Mesothelial cell of epicardium (in vitro differentiated cells): ENCODE measurements at places on chromosomes 11 and 22.

- no peak for DNase-seq
- H3K27ac ChIP-seq, result peak overlapping the region; percentile 81
- no peak overlapping the region for H3K4me3 ChIP-seq
- no peaks in the 10 kb centered on the region for H3K27me3 ChIP-seq
- H3K36me3 ChIP-seq, result no peaks in the 10 kb centered on the region
Measured at GRCh38 chr11:7600205-7600775, 73.0 kb downstream of the CYB5R2 start.

DNA sequence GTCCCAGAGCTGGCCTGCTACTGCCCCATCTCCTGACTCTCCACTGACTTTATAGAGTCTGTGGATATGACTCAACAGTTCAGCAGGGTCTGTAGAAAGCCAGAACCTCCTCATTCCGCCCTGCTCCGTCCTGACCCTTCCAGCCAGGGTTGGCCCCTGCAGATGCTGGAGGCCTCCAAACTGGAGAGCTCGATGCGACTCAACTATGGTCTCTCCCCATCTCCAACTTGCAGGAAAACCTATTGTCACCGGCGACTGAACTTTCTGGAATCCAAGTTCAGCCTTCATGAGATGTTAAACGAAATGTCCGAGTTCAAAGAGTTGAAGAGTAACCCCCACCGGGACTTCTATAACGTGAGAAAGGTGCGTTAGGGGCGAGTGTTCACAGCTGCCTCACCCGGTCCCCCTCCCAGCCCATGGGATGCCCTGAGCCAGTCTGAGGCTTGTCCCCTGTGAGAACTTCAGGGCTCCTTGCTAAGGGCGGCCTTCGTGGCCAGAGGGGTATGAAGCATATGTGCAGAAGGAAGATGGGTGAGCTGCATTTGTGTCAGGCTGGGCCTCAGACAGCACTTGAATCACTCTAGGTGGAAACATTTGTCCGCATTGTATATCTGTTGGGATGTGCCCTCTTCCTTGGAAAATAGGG lies 32.1 kb downstream of the AMPD3 start:
- peak; percentile 24 for DNase-seq
- H3K4me3 ChIP-seq, result no peak overlapping the region
- no peak overlapping the region for H3K27ac ChIP-seq
- peaks cover 2% of the 10 kb centered on the region for H3K36me3 ChIP-seq
- no peaks in the 10 kb centered on the region for H3K4me1 ChIP-seq

GRCh38 chr11:76701294-76702040 lies 30.9 kb upstream of the LRRC32 start:
- H3K27me3 ChIP-seq, result no peaks in the 10 kb centered on the region
- no peak for DNase-seq
- no peak overlapping the region for H3K4me3 ChIP-seq
- peak overlapping the region; percentile 84 for H3K27ac ChIP-seq
- H3K36me3 ChIP-seq, result no peaks in the 10 kb centered on the region

DNA sequence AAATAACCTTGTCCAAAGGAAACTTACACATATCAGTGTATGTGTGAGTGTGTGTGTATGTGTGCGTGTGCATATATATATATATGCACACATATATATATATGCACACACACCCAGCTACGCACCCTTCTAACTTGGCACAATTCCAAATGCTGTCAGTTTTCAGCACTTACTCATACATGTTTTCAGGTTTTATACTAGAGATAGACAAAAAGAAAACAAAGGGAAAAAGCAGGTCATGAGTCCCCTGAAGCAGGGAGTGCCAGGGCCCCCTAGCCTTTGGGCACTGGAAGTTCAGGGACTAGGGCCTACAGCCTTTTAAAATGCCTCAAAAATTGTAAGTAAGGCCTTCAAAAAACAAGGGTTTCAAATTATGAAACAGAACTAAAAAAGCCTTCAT lies 265.4 kb downstream of the CADM1 start:
- no peak overlapping the region for H3K4me3 ChIP-seq
- H3K27me3 ChIP-seq, result no peaks in the 10 kb centered on the region
- peaks cover 55% of the 10 kb centered on the region for H3K4me1 ChIP-seq
- no peak overlapping the region for H3K27ac ChIP-seq
- H3K36me3 ChIP-seq, result no peaks in the 10 kb centered on the region

GRCh38 chr11:26730414-26731083 lies 8.7 kb upstream of the SLC5A12 start:
- DNase-seq, result no peak
- H3K36me3 ChIP-seq, result no peaks in the 10 kb centered on the region
- no peak overlapping the region for H3K4me3 ChIP-seq
- H3K27ac ChIP-seq, result no peak overlapping the region

DNA sequence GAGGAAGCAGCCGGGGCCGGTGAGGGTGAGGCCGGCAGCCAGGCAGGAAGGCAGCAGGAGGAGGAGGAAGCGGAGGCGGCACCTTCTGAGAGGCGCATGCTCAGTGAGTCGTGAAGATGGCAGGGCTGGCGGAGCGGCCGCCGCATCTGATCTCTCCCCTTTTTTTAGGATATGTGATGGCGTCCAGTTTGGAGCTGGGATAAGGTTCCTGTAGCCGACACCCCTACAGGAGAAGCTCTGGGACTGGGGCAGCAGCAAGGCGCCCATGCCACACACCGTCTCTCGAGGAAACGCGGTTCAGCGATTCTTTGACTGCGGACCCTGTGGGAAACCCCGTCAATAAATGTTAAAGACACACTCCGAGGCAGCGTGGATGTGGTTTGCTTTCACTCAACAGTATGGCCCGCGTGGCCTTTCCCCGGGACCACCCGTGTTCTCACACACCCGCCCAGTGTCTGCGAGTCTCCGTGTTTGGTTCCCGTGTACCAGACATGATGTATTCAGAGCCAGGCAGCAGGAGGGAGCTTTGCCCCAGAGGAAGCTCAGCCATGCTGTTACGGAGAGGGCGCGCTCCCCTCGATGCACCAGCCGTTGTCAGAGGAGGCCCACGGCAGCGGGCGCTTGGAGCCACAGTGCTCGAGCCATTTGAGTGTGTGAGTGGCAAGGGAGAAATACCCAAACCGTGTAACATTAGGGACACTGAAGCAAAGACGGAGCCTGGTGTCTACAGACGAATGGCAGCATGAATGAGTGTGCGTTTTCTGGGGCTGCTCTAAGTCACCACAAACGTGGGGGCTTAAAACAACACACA lies 27.7 kb upstream of the PARVB start:
- peaks cover 7% of the 10 kb centered on the region for H3K4me1 ChIP-seq
- H3K4me3 ChIP-seq, result no peak overlapping the region
- H3K27ac ChIP-seq, result no peak overlapping the region
- peaks cover 47% of the 10 kb centered on the region for H3K36me3 ChIP-seq

- H3K27ac ChIP-seq, result peak overlapping the region; percentile 85
- H3K4me1 ChIP-seq, result peaks cover 32% of the 10 kb centered on the region
- no peaks in the 10 kb centered on the region for H3K27me3 ChIP-seq
- peaks cover 7% of the 10 kb centered on the region for H3K36me3 ChIP-seq
Measured at GRCh38 chr11:117230999-117231841, 653 bp downstream of the PCSK7 start.

DNA sequence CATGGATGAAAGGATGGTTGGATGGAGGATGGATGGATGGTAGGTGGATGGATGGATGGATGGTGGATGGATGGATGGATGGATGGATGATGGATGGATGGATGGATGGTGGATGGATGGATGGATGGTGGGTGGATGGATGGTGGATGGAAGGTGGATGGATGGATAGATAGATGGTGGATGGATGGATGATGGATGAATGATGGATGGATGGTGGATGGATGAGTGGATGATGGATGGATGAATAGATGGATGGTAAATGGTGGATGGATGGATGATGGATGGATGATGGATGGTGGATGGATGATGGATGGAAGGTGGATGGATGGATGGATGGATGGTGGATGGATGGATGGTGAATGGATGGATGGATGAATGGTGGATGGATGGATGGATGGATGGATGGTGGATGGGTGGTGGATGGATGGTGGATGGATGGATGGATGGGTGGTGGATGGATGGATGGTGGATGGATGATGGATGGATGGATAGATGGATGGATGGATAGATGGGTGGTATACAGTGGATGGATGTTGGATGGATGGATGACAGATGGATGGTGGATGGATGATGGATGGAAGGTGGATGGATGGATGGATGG lies 350.8 kb downstream of the BRD1 start:
- H3K27ac ChIP-seq, result no peak overlapping the region
- H3K4me1 ChIP-seq, result peaks cover 13% of the 10 kb centered on the region
- H3K36me3 ChIP-seq, result no peaks in the 10 kb centered on the region
- DNase-seq, result no peak
- H3K27me3 ChIP-seq, result peaks cover 49% of the 10 kb centered on the region
- no peak overlapping the region for H3K4me3 ChIP-seq

- H3K4me1 ChIP-seq, result peaks cover 2% of the 10 kb centered on the region
- H3K36me3 ChIP-seq, result no peaks in the 10 kb centered on the region
- no peak for DNase-seq
Measured at GRCh38 chr11:70002433-70002832, 75.7 kb upstream of the ANO1 start.

- H3K4me1 ChIP-seq, result peaks cover 3% of the 10 kb centered on the region
- DNase-seq, result no peak
- H3K27ac ChIP-seq, result no peak overlapping the region
- no peaks in the 10 kb centered on the region for H3K36me3 ChIP-seq
Measured at GRCh38 chr11:12169822-12170221, 59.4 kb downstream of the MICAL2 start.

DNA sequence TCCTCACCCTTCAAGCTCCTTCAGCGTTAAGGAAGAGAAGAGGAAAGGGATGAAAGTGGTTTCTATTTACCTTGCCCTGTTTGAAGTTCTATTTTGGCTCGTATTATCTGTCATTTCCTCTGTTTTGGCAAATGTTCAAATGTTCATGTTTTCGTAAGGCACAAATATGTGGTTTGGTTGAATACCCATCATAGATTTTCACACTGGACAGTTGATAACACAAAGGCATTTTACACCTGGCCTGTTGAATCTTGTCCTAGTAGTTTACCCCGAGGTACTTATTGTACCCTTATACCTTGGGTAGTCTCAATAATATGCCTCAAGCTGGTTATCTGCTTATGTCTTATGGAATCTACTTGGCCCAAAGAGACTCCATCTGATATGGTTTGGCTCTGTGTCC lies 706.9 kb downstream of the METTL15 start:
- H3K27me3 ChIP-seq, result no peaks in the 10 kb centered on the region
- no peak overlapping the region for H3K4me3 ChIP-seq
- no peaks in the 10 kb centered on the region for H3K4me1 ChIP-seq
- no peak for DNase-seq

- DNase-seq, result no peak
- no peak overlapping the region for H3K27ac ChIP-seq
- peaks cover 70% of the 10 kb centered on the region for H3K4me1 ChIP-seq
- H3K4me3 ChIP-seq, result no peak overlapping the region
- no peaks in the 10 kb centered on the region for H3K27me3 ChIP-seq
- no peaks in the 10 kb centered on the region for H3K36me3 ChIP-seq
Measured at GRCh38 chr11:122337241-122337640, 221.2 kb upstream of the BLID start.

GRCh38 chr11:33463059-33463458 lies 205.9 kb downstream of the HIPK3 start:
- H3K27ac ChIP-seq, result no peak overlapping the region
- DNase-seq, result no peak
- H3K36me3 ChIP-seq, result no peaks in the 10 kb centered on the region
- H3K4me3 ChIP-seq, result no peak overlapping the region

GRCh38 chr11:71108013-71108865 lies 144.1 kb downstream of the SHANK2 start:
- H3K4me1 ChIP-seq, result no peaks in the 10 kb centered on the region
- no peak overlapping the region for H3K4me3 ChIP-seq
- DNase-seq, result no peak
- peaks cover 2% of the 10 kb centered on the region for H3K27me3 ChIP-seq
- H3K27ac ChIP-seq, result no peak overlapping the region
- no peaks in the 10 kb centered on the region for H3K36me3 ChIP-seq

GRCh38 chr11:7457211-7457610 lies 28.1 kb upstream of the OLFML1 start:
- H3K27me3 ChIP-seq, result no peaks in the 10 kb centered on the region
- H3K4me3 ChIP-seq, result no peak overlapping the region
- peaks cover 10% of the 10 kb centered on the region for H3K4me1 ChIP-seq
- DNase-seq, result no peak
- no peak overlapping the region for H3K27ac ChIP-seq
- peaks cover 4% of the 10 kb centered on the region for H3K36me3 ChIP-seq

GRCh38 chr11:62553080-62553838 lies 6.7 kb upstream of the AHNAK start:
- peak overlapping the region; percentile 99 for H3K27ac ChIP-seq
- H3K4me3 ChIP-seq, result peak overlapping the region; percentile 28
- H3K27me3 ChIP-seq, result no peaks in the 10 kb centered on the region
- H3K4me1 ChIP-seq, result peaks cover 75% of the 10 kb centered on the region
- H3K36me3 ChIP-seq, result peaks cover 3% of the 10 kb centered on the region
- DNase-seq, result no peak

DNA sequence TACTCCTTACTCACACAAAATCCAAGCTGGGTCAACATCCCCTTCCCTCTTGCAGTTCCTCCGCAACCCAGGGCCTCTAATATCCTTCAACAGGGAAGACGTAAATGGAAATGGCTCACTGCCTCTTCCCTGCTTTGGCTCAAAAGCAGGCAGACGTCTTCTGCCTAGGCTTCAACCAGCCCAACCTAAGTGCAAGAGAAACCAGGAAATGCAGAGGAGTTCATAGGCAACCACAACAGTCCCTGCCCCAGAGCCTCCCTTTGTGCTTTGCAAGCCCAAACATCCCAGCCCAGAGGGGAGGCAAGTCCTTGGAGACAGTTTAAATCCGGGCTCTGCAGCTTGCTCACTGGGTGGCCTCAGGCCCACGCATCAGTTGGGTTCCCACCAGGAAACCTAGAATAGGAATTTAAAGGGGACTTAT lies 33.3 kb downstream of the CD6 start:
- no peak for DNase-seq
- H3K27ac ChIP-seq, result peak overlapping the region; percentile 69
- no peak overlapping the region for H3K4me3 ChIP-seq
- no peaks in the 10 kb centered on the region for H3K36me3 ChIP-seq

GRCh38 chr11:107859459-107860239 lies 1.1 kb upstream of the SLC35F2 start:
- H3K36me3 ChIP-seq, result no peaks in the 10 kb centered on the region
- H3K4me3 ChIP-seq, result peak overlapping the region; percentile 87
- peaks cover 19% of the 10 kb centered on the region for H3K4me1 ChIP-seq
- H3K27me3 ChIP-seq, result peaks cover 25% of the 10 kb centered on the region
- DNase-seq, result no peak
- peak overlapping the region; percentile 64 for H3K27ac ChIP-seq

DNA sequence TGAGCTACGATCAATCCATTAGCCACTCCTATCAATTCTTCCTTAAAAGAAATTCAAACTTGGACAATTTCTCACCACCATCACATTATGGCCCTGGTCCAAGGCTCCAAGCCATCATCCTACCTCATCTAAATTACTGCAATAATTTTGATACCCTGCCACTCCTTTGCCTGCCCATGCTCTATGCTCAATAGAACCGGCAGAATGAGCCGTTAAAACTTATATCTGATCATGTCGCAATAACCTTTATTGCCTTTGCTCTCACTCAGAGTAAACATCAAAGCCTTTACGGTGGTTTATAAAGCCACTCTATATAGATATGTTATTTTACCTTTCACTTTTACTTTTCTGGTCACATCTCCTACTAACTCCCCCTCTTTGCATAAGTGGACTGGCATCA lies 2392.1 kb upstream of the RAG2 start:
- no peaks in the 10 kb centered on the region for H3K36me3 ChIP-seq
- H3K27ac ChIP-seq, result no peak overlapping the region
- no peaks in the 10 kb centered on the region for H3K27me3 ChIP-seq
- no peak overlapping the region for H3K4me3 ChIP-seq
